Activated CD4-positive, alpha-beta T cell treated with anti-CD3 and anti-CD28 coated beads, Interleukin-2, amount 50 U/mL, for 1 hour (primary cell): ENCODE measurements at places on chromosomes 1 and 21.

DNA sequence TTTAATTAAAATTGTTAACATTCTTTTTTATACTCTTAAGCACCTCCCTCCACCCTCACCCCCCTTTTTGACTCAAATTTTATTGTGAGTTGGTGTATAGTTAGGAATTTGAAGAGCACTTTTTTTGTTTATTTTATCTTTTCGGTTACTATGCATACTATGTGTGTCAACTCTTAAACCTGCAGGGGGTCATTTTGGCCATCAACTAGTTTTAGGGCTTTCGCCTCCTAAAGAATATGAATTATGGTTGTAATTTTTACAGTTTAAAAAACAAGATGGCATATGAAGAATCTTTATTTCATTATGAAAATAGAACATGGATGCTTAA, 9.7 kb downstream of the BACH1 start:
- no peak for DNase-seq

- DNase-seq: no peak
These were observed 86.7 kb downstream of the DDX20 start for GRCh38 chr1:111842411-111842810.

DNA sequence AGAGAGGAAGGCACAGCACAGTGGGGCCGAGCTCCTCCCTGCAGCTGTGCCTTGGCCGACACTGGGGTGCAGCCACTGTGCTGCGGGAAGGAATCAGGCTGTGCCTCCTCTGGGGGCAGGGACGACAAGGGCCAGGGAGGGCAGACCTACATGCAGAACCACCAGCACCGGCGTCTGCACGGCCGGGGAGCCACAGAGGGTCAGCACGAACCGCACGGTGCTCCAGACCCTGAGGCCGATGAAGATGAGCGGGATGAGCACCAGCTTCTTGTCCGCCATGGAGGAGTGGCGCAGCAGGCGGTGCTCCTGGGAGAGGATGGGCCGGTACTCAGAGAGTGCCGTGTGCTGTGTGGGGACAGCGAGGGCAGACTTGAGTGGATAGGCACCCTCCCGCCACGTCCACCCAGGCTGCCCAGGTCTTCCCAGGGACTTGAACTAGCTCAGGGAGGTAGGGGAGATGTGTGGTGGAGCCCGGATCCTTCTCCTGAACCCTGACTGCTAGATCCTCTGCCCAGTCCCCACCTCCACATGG, 23.5 kb downstream of the GPR157 start:
- DNase-seq: no peak

GRCh38 chr1:172069534-172069933, 228.2 kb downstream of the DNM3 start:
- DNase-seq: no peak

GRCh38 chr1:91651661-91652071, 151.0 kb downstream of the CDC7 start:
- no peak for DNase-seq
